ENCODE measurements at places on chromosomes 3 and 15.
A peak's percentile ranks its signal among the peaks of the same experiment; 100 is the strongest.

DNA sequence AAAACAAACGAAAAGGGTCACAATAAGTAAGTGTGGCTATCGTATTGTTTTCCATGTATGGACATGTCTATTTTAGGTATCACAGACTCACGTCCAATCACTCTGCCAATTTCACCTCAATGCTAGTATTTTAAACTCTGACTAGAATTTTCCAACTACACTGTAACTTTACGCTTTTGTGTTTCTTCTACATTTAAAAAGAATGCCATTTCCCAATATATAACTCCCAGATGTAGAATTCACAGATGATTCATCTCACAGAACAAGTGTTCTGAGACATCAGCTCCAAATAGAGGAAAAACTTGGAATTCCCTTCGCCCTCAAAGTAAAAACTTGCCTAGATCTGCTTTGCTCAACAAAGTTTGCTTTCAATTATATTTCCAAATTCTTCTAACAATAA, 14.2 kb downstream of the LRIG1 start:
- no peak for DNase-seq

- DNase-seq, result no peak
Observed at GRCh38 chr3:191005790-191006189, 143.3 kb upstream of the GMNC start.

DNA sequence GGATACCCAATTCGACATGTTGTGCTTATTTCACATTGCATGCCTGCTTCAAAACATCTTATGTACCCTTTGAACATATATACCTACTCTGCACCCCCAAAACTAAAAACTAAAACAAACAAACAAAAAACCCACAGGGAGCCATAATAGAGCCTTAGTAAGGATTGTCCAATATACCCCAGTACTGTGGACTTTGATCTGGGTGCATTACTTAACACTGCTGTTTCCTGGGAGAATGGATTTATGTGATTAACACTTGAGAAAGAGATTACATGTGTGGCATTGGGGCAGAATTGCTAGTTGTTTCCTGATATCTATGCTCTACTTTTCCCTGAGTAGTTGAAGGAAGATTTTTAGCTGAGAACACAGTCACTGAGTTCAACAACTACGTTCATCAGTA, 583.4 kb upstream of the ROBO1 start:
- DNase-seq, result no peak

DNA sequence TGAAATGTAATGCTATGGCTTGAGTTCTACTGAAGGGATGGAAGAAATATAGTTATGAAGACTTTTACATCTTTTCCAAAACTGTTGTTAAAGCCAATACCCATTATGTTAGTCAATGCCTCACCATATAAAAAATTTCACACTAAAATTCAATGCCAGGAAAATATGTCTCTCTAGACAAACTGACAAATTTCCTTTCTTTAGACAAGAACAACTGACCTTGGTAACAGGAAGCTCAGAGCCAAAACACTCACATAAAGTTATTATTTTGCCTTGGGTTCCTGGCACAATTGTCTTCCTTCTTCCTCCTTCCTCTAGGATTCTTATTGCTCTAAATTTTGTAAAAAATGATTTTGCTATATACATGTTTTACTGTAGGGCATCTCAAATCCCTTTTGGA, 26.7 kb downstream of the INTS14 start:
- DNase-seq, result no peak

DNA sequence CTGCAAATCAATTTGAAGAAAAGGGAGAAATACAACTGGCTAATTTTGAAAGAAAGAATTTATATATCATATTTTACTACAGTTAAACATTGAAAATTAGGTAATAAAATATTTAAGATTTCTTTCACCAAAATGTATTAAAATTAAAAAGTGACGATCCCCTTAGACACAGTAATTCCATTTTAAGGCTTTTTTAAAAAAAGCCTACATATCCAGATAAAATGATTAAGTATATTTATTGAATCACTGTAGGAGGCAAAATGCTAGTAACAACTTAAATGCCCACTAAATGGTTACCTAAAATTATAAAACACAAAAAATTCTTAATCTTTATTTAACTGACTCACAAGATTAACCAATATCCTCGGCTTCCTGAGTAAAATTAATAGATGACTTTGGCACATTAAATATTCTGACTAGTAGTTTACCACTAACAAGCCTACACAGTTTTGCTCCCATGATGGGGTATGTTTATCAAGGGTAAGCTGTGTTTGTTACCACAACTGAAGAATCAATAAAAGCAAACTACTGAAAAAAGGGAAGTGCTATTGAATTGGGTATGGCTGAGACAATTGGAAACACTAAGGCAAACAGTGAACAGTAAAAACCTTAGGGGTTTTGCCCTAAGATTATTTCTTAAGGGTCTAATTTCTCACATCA, 28.4 kb downstream of the ANKRD28 start:
- no peak for DNase-seq

DNA sequence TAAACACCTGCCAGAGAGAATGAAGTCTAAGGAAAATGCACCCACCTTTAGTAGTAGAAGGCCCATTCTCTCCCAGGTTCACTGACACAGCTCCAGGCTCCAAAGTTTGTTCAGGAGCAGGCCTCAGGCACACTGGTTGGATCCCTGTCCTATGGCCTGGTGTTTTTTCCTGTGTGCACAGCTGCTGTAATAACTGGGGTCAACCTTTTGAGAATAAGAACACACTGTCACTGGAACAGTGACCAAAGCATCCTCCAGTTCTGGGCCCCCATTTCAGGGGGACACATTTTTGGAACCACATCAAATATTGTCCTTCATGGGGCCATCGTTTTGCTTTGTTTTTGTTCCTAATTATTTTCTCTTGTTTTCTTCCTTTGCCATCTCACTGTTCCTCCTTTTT, 95.8 kb downstream of the ARNT2 start:
- no peak for DNase-seq

DNA sequence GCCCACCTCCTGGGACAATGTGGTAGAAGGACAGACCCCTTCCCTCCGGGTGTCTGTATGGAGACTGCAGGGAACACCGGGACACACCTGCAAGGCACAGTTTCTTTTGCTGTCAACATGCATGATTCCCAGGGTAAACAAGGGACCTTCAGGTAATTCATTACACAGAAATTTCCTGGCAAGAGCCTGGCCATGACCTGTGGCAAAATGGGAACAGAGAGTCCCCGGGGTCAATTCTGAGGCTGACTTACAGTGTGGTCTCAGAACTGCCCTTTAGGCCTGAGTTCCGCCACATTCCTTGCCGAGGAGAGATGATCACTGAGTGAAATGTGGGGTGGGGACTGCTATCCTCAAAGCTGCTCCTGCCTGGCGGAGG, 6.3 kb downstream of the STARD5 start:
- no peak for DNase-seq

GRCh38 chr15:69652293-69652692, 199.7 kb downstream of the RPLP1 start:
- no peak for DNase-seq

DNA sequence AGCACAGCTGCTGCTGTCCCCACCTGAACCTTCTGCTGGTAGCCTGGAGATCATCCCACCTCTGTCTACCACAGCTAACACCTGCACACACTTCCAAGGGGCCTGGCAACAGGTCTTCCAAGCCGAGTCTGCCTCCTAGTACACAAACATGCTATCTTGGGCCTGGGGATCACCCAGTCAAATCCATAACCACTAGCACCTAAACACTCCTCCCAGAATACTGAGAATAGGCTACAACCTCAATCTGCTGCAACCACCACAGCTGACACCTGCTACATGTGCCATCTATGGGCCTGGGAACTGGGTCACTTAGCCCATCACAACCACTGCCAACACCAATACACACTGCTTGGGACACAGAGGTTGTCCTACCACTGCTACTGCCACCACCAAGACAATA, 362.8 kb upstream of the ARPP21 start:
- DNase-seq, result no peak

GRCh38 chr15:62809115-62809967, 233.2 kb upstream of the TPM1 start:
- DNase-seq, result no peak

DNA sequence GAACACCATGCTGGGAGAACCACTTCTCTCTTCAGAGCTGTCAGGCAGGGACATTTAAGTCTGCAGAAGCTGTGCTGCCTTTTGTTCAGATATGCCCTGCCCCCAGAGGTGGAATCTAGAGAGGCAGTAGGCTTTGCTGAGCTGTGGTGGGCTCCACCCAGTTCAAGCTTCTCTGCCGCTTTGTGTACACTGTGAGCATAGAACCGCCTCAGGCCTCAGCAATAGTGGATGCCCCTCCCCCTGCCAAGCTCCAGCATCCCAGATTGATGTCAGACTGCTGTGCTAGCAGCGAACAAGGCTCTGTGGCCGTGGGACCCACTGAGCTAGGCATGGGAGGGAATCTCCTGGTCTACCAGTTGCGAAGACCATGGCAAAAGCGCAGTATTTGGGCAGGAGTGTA, 121.6 kb downstream of the NFKBIZ start:
- DNase-seq, result no peak

- peak; percentile 6 for DNase-seq
Observed at GRCh38 chr3:52533623-52534280, at the start of gene NT5DC2. Gene NT5DC2 (minus strand): TSS chr3:52533857. CDS start chr3:52533737, 120 bp downstream.

- DNase-seq, result no peak
Observed at GRCh38 chr15:59632714-59633113, 21.1 kb downstream of the GCNT3 start.

GRCh38 chr3:16849229-16849628, 35.5 kb upstream of the PLCL2 start:
- DNase-seq, result no peak

GRCh38 chr3:149134575-149134974, 5.1 kb downstream of the HPS3 start:
- DNase-seq, result no peak

- peak; percentile 15 for DNase-seq
Observed at GRCh38 chr3:98900265-98901118, 1.0 kb downstream of the DCBLD2 start.

- peak; percentile 16 for DNase-seq
Observed at GRCh38 chr15:74258456-74259291, 22.5 kb downstream of the CCDC33 start.

DNA sequence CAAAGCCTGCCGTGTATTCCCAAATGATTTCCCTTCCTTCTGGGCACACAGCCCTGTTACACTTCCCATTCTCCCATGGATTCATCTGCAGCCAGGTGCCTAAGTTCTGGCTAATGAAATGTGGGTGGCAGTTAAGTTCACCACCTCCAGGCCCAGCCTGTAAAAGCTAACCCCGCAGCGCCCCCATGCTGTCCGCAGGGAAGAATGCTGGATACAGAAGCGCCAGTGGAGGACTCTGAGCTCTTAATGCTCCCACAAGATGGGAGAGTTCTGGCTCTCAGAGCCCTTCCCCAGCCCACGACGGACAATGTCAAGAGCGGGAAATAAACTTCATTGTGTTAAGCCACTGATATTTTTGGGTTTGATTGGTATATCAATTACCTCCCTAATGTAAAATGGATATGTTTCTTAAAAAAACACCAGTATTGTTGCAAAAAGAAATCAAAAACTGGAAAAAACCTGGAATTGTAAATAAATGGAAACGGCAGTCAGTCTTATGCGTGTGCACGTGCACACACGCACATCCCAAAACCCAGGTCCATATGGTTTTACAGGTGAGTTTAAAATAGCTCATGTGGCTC, 37.7 kb upstream of the FGD5 start:
- no peak for DNase-seq

- DNase-seq, result no peak
Observed at GRCh38 chr3:151347432-151347831, 18.1 kb upstream of the P2RY13 start.

- no peak for DNase-seq
Observed at GRCh38 chr3:11768604-11769003, 78.1 kb downstream of the TAMM41 start.

DNA sequence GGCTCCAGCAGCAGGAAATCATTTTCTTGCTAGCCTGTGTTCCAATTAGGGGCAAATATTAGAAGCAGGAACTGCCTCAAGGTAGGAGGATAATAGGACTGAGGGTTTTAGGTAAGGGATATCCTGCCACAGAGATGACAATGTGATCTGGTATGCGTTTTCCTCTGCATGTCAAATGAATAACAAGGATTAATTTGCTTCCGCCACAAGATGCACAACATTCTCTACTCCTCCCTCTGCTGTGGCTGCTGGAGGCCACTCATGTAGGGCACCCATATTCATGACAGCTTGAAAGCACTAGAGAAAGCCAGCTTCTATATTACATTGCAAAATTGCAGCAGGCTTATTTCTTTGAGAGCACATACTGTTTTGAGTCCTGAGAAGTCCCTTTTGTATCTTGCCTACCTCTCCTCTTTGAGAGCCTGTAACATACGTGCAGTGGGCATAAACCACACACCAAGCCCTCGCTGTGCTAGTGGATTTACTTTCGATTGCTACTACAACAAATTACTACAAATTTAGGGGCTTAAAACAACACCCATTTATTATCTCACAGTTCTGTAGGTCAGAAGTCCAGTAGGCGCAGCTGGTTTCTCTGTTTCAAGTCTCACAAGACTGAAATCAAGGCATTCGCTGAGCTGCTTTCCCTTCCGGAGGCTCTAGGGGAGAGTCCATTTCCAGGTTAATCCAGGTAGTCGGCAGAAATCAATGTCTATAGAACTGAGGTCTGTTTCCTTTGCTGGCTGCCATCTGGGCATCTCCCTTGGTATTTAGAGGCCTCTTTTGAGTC, 5.9 kb upstream of the CD47 start:
- no peak for DNase-seq

DNA sequence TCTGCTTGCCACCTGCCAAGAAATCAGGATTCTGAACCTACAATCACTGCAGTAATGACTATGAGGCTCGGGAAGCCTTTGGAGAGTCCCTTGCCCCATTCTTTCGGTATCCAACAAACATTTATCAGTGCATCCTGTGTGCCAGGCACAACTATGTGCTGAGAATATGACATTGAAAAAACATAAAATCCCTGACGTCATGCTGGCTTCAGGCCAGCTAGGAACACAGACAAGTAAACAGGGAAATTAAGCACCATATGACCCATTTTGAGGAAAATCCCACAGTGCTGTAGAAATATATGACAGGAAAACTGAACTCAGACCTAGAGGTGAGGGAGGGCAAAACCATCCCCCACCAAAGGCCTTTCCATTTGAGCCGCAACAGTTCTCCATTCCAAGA, 34.1 kb upstream of the DET1 start:
- peak; percentile 13 for DNase-seq

DNA sequence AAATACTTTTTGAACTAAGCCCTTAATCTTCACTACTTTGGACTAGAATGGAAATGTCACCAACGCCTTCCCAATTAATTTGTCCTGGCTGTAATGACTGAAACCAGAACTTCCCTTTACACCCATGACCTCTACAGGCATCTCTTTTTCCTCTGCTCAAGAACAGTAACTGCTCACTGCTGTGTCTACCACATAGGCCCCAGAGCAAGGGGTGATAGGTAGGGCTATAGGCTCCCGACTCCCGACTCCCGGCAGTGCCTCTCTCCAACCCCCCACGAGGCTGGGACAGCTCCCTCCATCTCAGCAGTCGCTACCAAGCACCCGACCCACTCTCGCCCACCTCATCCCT, 384 bp upstream of the LEKR1 start:
- no peak for DNase-seq

- no peak for DNase-seq
Observed at GRCh38 chr3:149826636-149827035, 13.6 kb downstream of the RNF13 start.

DNA sequence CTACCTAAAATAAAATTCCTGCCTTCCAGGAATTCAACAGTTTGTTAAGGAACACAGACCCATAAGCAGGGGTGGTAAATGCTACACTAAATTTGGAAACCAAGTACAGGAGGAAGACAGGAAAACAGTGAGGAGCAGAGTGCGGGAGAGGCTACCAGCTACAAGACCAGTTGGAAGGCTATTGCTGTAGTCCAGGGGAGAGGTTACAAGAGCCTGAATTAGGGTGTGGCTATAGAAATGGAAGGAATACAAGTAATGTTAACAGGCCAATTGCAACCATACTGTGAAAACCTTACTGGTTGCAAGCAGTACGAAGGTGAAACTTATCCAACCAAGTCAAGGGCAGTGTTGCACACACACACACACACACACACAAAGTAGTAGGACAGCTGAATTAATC, 880 bp upstream of the ARMC8 start:
- no peak for DNase-seq

Measured in NCI-H1694 treated with DMSO at 0.1 percent for 48 hours (cell line).